ENCODE measurements at places on chromosomes 5 and 9.

DNA sequence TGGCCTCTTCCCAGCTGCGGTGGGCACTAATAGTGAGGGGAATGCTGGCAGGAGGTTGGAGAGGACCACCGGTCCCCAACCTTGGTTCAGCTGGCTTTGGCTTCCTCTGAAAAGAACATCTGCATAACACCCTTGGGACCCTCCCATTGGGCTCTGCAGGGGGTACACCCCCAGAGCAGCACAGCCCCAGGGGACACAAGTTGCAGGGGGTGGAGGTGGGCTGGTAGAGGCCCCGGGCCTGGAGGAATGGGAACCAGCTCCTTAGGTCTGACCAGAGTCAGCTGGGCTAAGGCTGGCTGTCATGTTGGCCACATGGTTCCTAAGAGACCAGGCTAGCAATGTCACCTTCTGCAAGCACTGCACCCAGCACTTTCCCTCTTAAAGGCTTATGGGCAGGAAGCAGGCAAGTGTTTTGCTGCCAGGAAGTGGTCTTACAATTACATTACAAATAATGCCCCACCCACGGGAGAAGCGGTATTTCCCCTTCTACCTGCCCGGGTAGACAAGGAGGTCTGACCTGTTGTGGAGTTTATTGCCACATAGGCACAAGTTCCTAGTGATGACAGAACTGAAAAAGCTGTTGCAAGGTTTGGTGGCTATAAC lies 18.1 kb downstream of the GCNT4 start:
- no peak for DNase-seq

- DNase-seq, result no peak
These were observed 66.8 kb downstream of the MAMDC2 start for GRCh38 chr9:70110194-70111041.

GRCh38 chr5:67487862-67488261 lies 291.3 kb upstream of the CD180 start:
- DNase-seq, result no peak

GRCh38 chr5:170345971-170346370 lies 43.2 kb downstream of the KCNMB1 start:
- no peak for DNase-seq

DNA sequence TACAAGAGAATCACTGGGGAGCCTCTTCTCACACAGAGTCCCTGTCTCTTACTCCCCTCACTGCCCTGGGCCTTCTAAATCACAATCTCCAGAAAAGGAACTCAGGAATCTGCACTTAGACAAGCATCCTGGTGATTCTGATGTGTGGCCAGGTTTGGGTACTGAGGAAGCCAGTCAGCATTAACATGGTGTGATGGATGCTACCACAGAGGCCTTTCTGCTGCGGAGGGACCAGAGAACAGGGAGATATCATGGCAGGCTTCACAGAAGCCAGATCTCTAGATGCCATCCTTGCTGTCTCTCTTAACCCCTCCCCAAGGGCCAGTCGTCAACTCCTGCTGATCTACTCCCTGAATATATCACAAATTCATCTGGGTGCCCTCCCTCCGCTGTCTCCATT lies 1.6 kb downstream of the ANKS6 start:
- DNase-seq, result no peak

- DNase-seq, result no peak
These were observed 637 bp downstream of the CBY3 start for GRCh38 chr5:179680014-179680779.

DNA sequence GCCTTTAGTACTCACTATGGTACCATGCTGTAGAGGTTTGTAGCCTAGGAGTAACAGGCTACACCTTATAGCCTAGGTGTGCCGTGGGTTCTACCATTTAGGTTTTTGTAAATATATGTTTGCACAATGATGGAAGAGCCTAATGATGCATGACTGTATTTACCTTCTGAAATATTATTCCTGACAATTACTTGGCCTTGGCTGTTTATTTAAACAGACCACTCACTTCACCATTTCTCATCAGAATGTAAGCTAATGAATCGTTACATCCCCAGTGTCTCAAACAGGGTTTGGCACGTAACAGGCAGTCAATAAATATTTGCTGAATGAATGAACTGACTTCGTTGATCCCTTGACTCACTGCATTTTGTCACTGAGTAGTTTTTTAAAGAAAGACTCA lies 93.1 kb downstream of the MED27 start:
- no peak for DNase-seq

- no peak for DNase-seq
These were observed 164.0 kb downstream of the TTC39B start for GRCh38 chr9:15142878-15143534.

- peak; percentile 71 for DNase-seq
These were observed 43.7 kb upstream of the TMEM252 start for GRCh38 chr9:68584189-68585033.

DNA sequence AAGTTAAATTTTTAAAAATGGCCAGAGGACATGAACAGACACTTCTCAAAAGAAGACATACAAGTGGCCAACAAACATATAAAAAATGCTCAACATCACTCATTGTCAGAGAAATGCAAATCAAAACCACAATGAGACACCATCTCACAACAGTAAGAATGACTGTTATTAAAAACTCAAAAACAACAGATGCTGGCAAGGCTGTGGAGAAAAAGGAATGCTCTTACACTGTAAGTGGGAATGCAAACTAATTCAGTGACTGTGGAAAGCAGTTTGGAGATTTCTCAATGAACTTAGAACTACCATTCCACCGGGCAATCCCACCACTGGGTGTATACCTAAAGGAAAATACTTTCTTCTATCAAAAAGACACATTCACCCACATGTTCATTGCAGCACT lies 168.5 kb upstream of the PIK3R1 start:
- DNase-seq, result no peak

- DNase-seq, result no peak
These were observed 41.7 kb upstream of the IL17B start for GRCh38 chr5:149420545-149421371.

DNA sequence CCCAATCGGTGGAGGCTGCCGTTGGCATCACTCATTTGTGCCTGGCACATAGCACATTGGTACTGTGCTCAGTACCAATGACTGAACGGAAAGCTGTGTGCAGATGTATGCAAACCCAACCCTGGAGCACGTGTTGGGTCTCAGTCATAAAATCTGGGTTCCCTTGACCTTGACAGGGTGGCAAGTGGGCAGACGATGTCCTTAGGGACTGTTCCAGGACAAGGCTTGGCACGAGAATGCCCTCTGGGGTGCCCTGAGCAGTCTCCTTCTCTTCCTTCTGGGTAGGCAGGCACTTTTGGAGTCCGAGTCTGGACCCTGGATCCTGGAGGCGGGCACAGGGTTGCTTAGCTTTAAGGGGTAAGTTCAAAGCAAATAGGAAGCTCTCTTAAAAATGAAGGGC lies 75.8 kb downstream of the MACROH2A1 start:
- DNase-seq, result no peak

- DNase-seq, result no peak
These were observed 2.8 kb upstream of the UBAP1 start for GRCh38 chr9:34176089-34176488.

- no peak for DNase-seq
These were observed 596.6 kb upstream of the ZNF608 start for GRCh38 chr5:125343015-125343414.

GRCh38 chr5:56055287-56055686 lies 60.5 kb upstream of the IL6ST start:
- no peak for DNase-seq

- DNase-seq, result no peak
These were observed 341.3 kb downstream of the DRD1 start for GRCh38 chr5:175102717-175103116.

DNA sequence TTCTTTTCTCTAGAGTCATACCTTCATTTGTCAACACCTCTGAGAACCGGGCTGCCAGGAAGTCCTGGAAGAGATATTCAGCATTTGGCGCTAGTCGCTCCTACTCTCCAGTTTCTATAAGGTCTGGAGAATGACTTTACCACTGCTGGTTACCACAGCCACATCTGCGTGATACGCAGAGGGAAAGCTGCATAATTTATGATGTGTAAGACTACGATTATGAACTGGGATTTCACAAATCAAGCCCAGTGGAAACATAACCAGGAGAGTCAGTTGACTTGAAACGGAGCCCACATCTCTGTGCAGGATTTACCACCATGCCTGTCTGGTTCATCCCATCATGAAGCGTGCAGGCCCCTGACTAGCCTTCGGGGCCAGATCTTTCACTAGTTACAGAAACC lies 72.6 kb downstream of the FGF1 start:
- no peak for DNase-seq

- DNase-seq, result no peak
These were observed 230.2 kb downstream of the TMEM232 start for GRCh38 chr5:110496276-110496675.

DNA sequence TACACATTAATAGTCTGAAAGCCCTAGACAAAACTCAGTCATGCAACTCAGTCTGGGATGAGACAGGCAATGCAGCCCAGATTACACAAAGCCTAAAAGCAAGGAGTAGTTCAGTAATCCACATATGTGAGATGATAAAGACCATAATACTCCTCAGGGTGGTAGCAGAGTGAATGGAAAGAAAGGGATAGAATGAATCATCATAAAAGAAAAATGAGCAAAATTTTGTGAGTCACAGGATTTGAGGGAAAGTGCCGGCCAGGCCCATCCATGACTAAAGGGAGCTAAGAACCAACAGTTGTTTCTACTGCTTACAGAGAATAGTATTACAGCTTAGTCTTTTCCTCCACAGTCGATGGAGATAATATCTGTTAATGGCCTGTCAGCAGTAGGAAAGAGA lies 90.0 kb upstream of the POU5F2 start:
- no peak for DNase-seq

DNA sequence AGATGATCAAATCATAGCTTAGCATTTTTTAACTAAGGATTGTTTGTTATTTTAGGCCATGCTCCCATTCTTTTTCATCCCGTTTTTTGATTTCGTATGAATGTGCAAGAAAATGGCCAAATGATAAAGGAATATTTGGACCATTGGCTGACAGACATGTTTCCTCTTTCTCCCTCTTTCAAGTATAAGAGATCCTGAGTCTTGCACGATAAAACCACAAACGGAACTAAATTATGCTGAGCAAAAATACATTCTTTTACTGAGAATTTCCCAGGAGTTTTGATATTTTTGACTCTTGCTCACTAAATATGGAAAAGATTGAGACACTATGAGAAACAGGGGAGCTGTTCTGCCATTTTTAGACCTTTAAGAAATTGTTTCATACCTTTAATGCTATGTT lies 90.4 kb upstream of the KLF9 start:
- no peak for DNase-seq

DNA sequence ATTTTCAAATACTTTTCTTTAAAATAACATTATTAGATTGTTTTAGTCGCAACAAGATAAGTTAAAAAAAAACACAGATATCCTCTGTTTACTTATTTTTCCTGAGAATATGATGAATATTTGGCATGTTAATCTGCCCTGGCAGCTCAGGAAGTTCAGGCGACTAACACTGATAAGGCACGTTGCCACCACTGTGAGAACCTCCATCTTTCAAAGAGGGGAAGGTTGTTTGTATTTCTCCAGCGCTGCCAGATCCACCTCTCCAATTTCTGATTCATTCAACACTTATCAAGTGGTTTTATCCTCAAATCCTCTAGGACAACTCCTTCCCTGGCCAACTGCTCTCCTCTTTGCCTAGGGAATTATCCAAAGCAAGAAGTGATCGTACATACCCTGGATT lies 21.8 kb downstream of the CTNNAL1 start:
- DNase-seq, result no peak

DNA sequence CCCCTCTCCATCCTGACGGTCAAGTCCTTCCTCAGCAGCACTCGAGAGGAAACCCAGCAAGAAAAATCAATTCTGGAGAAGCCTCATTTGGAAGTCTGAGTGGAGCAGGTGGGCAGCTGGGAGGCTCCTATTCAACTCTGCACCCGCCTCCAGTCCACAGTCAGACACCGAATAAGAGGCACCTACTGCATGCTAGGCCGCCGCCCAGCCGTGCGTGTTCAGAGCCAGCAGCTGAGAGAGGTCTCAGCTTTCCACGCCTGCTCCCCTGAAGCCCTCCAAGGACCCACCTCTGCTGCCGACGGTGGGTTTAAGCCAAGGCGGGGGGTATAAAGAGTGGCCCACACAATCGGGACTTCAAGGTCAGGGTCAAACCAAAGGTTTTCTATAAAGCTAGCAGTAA lies 41.9 kb downstream of the VAV2 start:
- DNase-seq, result no peak

- no peak for DNase-seq
These were observed at the start of gene LHX2 for GRCh38 chr9:124011460-124012301. Gene LHX2, plus strand, starts transcription at chr9:124011768. Its CDS starts 581 bp downstream, at chr9:124012349.

GRCh38 chr5:60887746-60888145 lies 43.7 kb upstream of the ELOVL7 start:
- DNase-seq, result no peak

GRCh38 chr9:104836235-104836634 lies 72.3 kb downstream of the NIPSNAP3B start:
- DNase-seq, result no peak

GRCh38 chr9:114016629-114017423 lies 61.3 kb downstream of the AMBP start:
- no peak for DNase-seq

GRCh38 chr5:8813180-8813579 lies 732.7 kb downstream of the SEMA5A start:
- DNase-seq, result no peak

GRCh38 chr5:59637884-59638580 lies 255.5 kb downstream of the PDE4D start:
- DNase-seq, result no peak

GRCh38 chr9:81465468-81466011 lies 223.8 kb downstream of the TLE1 start:
- no peak for DNase-seq

GRCh38 chr5:52674815-52675545 lies 112.7 kb upstream of the ITGA1 start:
- no peak for DNase-seq

GRCh38 chr9:128091144-128091543 lies 23.1 kb downstream of the SLC25A25 start:
- no peak for DNase-seq

GRCh38 chr9:134130503-134131375 lies 5.1 kb upstream of the WDR5 start:
- DNase-seq, result no peak

DNA sequence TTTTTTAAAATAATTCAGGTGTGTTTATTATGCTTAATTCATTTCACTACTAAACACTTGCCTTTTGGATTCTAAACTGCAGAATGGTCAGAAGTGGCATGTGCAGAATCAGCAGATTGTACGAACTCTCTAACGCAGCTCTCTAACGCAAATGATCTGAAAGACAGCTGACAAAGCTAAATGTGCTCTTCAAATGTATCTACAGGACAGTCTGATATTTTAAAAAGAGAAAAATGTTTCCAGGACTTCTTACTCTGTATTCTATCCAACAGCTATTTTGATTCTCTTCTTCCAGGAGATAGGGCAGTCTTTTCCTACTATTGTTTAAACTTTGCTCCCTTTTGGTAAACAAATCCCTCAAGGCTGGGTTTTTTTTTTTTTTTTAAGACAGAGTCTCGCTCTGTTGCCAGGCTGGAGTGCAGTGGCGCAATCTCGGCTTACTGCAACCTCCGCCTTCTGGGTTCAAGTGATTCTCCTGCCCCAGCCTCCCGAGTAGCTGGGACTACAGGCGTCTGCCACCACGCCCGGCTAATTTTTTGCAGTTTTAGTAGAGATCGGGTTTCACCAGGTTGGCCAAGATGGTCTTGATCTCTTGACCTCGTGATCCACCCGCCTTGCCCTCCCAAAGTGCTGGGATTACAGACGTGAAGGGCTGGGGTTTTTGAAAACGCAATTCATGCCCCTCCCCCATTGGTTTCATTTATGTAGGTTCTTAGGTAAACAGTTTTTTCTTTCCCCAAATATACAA lies 1.2 kb downstream of the NMRK1 start:
- DNase-seq, result no peak

GRCh38 chr5:42974536-42974935 lies 65.6 kb downstream of the ANXA2R start:
- no peak for DNase-seq
